ENCODE measurements at places on chromosomes 11 and 22. TPM values are rescaled to one million over a fixed set of nuclear protein-coding genes. Genes with fewer than 3 reads are reported as not detected.

- DNase-seq: no peak
These were observed 20.3 kb downstream of the BMAL1 start for GRCh38 chr11:13297917-13298356.

DNA sequence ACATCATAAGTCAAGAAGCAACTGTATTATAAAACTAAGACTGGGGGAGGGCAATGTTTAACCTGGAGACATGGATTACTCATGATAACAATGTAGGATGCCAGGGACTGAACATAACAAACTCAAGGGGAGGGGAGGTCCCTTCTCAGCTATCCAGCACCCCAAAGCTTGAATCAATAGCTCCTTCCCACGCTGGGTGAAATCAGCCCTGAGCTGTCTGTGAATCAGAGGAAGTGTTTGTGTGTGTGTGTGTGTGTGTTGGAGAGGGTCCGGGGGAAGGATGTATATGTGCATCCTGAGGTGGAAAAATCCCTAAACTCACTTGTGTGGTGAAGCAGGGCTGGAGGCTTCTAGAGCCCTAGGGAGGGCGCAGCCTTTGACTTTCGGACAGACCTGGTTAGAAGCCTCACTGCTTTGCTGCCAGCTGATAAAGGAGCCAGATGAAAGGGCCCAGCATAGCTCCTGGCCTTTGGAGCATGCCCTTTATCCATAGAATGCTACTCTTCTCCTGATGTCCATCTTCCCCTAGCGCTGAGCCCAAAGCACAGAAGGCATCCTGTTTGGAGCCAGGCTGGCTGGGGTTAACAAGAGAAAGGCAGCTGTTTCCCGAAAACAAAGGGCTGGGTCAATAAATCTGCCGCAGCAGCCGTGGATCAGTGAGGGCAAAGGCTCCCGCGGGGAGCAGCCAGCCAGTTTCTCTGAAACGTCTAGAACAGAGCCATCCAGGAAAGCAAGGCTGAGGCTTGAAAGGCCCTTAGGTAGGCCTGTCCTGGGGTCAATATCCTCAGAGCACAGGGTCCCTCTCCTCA lies 35.8 kb downstream of the TNKS1BP1 start:
- DNase-seq: peak; percentile 78

DNA sequence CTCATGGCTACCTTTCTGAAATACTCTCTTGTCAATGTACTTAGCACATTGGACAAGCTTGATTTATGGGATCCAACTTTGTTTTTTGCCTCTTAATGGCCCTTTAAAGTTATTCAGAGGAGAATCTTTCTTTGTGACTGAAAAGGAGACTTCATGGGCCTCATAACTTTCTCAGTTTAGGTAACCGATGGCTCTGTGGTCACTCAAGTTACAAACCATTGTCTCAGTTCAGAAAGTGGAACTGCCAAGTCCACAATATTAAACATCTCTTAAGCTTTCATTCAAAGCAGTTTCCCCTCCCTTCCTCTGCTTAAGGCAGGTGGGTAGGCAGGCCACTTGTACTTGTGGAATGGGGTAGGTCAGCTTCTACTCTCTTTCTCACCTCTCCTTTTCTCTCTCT lies 12.3 kb upstream of the ARL14EP start:
- DNase-seq: no peak

DNA sequence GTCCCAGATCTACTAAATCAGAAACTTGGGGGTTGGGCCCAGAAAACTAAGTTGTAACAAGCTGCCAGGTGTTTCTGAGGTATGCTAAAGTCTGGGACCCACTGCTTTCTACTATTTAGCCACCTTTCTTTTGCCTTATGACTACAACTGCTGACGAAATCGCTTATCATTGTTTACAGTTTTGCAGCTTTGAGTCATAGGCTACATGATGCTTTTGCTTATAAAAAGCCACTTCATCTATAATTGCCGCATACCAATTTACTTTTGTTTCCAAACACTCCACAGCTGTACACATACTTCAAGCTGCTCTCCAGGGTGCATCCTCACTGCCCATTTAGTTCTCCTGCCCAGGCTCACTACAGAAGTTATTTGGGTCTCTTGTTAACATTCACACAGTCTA lies 144.7 kb downstream of the ENTHD1 start:
- DNase-seq: no peak

DNA sequence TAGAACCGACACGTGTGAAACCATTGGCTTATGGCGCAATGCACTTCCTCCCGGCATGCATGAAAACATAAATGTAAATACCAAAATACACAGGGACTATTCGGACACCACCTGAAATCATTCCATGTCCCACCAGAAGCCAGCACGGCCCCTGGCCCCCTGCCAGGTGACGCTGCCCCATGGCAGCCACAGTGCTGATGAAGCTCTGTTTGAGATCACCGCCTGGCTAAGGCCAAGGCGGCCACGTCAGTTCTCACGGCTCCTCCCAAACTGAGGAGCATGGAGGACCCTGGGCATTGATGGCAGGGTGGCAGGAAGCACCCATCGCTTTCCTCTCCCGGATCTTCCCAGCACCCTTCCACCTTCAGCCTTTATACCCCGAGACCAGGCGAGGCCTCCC lies 89.5 kb downstream of the CDKN1C start:
- DNase-seq: no peak

- no peak for DNase-seq
These were observed 112.3 kb downstream of the TMPRSS5 start for GRCh38 chr11:113593698-113594308.

DNA sequence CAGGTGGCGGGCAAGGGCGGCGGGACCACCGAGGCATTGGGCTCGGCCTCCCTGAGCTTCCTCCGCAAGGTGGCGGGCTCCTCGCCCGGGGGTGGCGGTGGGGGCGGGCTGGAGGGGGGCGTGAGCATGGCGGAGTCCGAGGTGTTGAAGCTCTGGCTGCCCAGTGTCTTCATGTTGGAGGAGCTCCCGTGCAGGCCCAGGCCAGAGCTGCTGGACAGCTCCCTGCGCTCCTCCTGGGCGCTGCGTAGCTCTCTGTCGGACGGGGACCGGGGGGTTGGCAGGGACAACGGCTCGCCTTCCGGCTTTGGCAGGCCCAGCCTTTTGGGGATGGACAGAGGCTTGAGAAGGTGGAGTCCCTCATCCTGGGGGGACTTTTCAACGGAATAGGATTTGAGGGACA lies 43.9 kb upstream of the BID start:
- no peak for DNase-seq

- no peak for DNase-seq
These were observed 41.7 kb upstream of the NUP160 start for GRCh38 chr11:47889714-47890441.

DNA sequence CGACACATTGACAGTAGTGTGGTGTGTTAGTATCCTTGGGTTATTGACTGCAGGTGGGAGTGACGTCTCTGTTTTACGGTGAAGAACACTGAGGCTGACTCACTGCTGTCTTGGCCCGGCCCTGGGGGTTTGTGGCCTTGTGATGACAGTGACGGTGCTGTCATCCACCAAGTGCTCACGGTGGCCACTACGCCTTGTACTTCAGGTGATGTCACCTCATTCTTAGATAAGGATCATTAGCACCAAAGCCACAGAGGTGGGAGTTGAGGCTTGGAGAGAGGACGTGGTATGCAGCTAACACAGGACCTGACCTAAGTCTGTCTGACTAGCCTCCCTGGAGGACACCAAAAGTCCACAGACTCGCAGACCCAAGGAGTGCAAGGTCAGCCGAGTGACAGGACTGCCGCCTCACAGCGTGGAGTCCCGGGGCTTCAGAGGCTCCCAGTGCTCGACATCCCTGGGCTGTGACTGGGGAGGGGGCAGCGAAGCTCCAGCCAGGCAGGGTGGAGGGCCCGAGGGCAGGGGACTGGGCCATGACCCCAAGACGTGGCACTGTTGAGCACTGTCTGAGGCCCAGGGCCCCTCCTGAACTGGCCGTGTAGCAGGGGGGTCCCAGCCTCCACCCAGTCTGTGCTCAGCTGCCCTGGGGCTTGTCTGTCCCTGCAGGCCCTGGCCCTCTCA lies 56.5 kb downstream of the NAT10 start:
- DNase-seq: peak; percentile 23

GRCh38 chr22:45975164-45976161 lies 1.5 kb downstream of the WNT7B start:
- peak; percentile 64 for DNase-seq

- peak; percentile 37 for DNase-seq
These were observed 17.8 kb downstream of the KIF18A start for GRCh38 chr11:28090052-28090749.

DNA sequence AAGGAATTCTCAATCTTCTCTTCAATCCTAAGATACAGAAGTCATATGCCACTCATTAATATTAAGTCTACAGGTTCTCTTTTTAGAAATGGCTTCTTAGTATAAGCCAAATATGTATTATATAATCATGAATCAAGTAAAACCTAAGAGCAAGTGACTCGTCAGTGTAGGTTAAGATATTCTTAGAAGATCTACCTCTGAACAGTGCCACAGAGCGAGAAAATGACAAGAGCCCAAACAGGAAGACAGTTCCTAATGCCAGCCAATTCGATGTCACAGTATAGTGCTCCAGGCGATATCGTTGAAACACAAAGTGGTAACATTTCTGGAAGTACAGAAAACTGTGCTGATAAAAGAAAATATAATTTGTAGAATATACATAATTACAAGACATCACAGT lies 33.3 kb downstream of the ALG9 start:
- no peak for DNase-seq

- no peak for DNase-seq
These were observed 395.6 kb downstream of the DLG2 start for GRCh38 chr11:85231588-85231987.

DNA sequence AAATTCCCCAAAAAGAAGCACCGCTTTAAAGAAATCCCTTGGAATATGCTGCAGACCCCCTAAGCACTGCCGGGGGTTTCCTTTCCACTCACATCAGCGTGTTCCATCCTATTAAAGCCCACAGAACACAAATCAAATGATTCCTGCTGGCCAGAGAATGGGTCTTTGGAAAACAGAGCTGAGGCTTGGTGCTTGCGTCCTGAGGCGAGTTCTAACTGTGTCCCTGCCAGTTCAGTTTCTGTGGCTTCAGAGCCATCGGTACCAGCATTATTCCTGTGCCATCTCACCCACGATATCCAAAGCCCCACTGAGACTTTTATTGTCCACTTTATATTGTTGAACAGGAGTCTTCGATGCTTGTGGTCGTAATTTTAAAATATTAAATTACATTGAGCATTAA lies 142.0 kb upstream of the SYT13 start:
- DNase-seq: no peak

- no peak for DNase-seq
These were observed 35.3 kb downstream of the AMOTL1 start for GRCh38 chr11:94803491-94803890.

GRCh38 chr11:102560555-102561011 lies 30.0 kb upstream of the MMP7 start:
- DNase-seq: peak; percentile 29

DNA sequence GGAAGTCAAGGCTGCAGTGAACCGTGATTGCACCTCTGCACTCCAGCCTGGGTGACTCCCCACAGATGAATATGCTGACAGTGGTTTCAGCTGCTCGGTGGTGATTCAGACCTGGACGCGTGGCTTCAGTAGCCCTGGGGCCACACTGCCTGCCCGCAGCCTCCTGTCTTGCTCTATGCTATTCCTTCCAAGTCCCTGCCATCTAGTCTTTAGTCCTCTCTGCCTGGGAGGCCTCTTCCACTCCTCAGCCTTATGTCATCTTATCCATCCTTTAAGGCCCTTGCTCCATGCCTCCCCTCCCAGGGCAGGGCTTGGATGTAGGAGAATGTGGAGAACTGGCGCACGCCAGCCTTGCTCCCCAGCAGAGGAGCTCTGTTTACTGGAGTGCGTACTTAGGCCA lies 23.0 kb downstream of the YDJC start:
- DNase-seq: no peak

DNA sequence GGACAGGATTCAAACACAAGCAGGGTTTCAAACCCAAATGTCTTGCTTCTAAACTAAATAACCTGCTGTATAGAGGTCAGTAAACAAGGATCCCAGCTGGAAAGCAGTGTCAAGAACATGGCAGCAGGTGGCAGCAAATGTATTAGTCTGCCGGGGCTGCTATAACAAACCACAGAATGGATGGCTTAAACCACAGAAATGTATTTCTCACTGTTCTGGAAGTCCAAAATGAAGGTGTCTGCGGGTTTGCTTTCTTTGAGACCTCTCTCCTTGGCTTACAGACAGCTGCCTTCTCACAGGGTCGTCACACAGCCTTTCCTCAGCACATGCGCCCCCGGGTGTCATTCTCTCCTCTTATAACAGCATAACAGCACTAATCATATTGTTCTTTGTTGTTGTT lies 65.1 kb upstream of the LRRC55 start:
- peak; percentile 30 for DNase-seq

DNA sequence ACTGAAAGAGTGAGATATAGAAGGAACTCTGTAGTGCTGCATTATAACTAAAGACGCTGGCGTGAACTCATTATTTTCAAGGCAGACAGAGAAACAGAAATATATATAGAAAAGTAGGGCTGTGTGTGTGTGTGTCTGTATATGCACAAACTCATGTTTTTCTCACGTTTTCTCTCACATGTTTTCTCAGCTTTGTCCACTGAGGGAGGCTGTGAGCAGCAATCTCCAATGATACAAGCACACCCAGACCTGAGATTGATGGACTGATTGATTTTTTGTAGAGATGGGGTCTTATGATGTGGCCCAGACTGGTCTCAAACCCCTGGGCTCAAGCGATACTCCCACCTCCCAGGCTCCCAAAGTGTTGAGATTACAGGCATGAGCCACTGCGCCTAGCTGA lies 122.5 kb downstream of the SERGEF start:
- no peak for DNase-seq

- peak; percentile 48 for DNase-seq
These were observed 71.5 kb upstream of the VSTM5 start for GRCh38 chr11:93921695-93922468.

- DNase-seq: no peak
These were observed 70.1 kb downstream of the CYB5R2 start for GRCh38 chr11:7603031-7603781.

DNA sequence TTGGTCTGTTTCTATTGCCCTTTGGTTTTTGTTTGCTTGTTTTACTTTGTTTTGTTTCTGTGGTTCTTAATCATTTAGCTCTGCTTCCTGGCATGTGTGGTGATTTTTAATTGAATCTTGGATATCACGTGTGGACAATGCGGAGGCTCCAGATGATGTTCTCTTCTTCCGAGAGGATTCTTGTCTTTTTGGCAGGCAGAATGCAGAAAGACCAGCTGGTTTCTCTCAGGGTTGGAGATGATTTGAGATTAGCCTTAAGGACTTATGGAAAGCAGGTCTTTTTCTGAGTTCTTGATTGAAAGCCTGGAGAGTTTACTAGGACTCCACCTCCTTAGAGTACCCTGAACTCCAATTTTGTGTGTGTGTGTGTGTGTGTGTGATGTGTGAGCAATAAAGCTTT lies 21.0 kb upstream of the ANO1 start:
- DNase-seq: no peak

GRCh38 chr22:43234264-43234988 lies 47.5 kb upstream of the TTLL12 start:
- DNase-seq: no peak

MMP13 gene
- polyA plus RNA-seq: not detected

OR5B21 gene
- not detected for polyA plus RNA-seq

TMPRSS4 gene
- 1.1 TPM for polyA plus RNA-seq

CEND1 gene
- not detected for polyA plus RNA-seq

TPH1 gene
- polyA plus RNA-seq: 0.04 TPM

CNIH2 gene
- 0.51 TPM for polyA plus RNA-seq

TRPM5 gene
- not detected for polyA plus RNA-seq

NDUFS8 gene
- 188 TPM for polyA plus RNA-seq

ZNRF3 gene
- 1.6 TPM for polyA plus RNA-seq

LYVE1 gene
- not detected for polyA plus RNA-seq

PRR14L gene
- 3.9 TPM for polyA plus RNA-seq

FAM180B gene
- polyA plus RNA-seq: not detected

RIC3 gene
- 0.10 TPM for polyA plus RNA-seq

PARVG gene
- polyA plus RNA-seq: not detected

CNTN5 gene
- not detected for polyA plus RNA-seq

NLRP14 gene
- not detected for polyA plus RNA-seq

All from foreskin keratinocyte (primary cell).